ENCODE measurements at places on chromosomes 4 and X.
A peak's percentile ranks its signal among the peaks of the same experiment; 100 is the strongest.

- no peak for DNase-seq
Measured at GRCh38 chr4:69858690-69859089, 1.3 kb downstream of the SULT1E1 start.

DNA sequence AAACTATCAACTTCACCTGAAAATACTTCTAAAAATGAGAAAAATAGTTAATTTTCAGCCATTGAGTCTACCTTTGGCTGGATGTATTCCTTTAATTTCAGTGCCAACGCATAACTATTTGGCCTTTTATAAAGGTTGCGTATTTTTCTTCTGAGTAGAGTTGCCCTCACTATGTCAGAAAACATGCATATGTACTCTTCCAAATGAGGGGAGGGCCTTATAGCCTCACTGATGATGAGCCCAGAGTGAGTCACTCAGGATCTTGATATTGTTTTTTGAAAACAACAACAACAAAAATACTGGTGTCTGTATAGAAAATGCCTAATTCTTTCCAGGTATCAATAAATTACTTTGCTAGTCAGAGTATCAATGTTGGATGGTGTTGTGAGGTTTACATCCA is 349.3 kb downstream of the FBXO8 start:
- DNase-seq, result no peak

- DNase-seq, result no peak
Measured at GRCh38 chr4:99729186-99729585, 71.6 kb upstream of the C4orf54 start.

- DNase-seq, result no peak
Measured at GRCh38 chrX:110173192-110174175, 144.4 kb downstream of the AMMECR1 start.

DNA sequence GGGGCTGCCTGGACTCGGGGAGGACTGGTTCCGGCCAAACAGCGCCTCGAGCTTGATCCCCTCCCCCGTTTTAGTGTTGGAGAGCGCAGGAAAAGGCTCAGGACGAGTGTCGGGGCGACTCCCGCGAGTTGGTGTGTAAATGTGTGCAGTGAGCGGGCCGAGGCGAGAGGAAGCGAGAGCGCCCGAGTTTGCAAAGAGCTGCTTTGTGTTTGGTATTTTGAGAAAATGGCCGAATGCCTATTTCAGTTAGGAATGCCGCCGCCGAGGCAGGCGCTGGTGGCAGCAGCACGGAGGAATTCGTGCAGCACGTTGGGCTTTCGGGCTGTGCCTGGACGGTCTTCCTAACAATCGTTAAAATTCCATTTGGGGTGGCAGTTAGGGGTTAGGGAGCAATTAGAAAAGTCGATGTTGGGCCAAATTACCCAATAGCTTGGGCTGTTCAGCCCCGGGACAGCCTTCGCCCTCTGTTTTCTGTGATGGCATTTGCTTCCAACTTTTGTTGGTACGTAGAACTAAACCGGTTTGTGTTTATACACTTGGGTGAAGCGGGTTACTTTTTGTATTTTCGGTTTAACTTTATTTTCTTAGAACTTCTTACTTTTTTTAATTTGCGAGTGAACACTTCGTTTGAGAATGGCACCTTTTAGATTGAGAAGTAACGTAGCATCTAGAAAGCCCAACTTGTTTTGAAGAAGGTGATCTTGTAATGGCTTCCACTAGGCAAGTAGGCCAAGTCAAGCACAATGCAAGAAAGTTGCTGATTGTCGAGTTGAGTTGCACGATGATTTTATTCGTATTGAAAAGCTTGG is 1.6 kb downstream of the REST start:
- peak; percentile 22 for DNase-seq

GRCh38 chr4:129261584-129261983 is 165.6 kb downstream of the C4orf33 start:
- no peak for DNase-seq

- no peak for DNase-seq
Measured at GRCh38 chr4:139642364-139642763, 23.3 kb upstream of the MGST2 start.

- no peak for DNase-seq
Measured at GRCh38 chr4:113083346-113083745, 33.9 kb downstream of the ANK2 start.

DNA sequence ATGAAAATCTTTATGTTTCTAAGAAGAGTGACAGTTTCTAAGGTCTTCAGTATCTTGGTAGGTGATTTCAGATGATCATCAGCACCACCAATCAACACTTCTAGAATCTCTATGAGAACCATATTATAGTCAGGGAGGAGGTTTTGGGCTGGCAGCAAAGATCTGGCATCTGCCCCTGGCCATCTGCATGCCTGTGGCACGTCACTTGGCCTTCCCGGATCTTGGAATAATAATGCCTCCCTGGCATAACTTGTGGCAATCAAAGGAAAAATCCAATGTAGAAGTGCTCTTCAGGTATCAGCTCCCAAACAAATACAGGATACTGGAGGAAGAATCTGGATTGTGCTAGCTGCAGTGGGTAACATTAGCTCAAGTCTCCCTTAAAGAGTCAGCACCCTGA is 57.3 kb downstream of the RASL11B start:
- no peak for DNase-seq

- DNase-seq, result no peak
Measured at GRCh38 chrX:109928596-109929335, 74.1 kb upstream of the TMEM164 start.

- DNase-seq, result peak; percentile 22
Measured at GRCh38 chr4:2570551-2571222, 34.2 kb downstream of the FAM193A start.

DNA sequence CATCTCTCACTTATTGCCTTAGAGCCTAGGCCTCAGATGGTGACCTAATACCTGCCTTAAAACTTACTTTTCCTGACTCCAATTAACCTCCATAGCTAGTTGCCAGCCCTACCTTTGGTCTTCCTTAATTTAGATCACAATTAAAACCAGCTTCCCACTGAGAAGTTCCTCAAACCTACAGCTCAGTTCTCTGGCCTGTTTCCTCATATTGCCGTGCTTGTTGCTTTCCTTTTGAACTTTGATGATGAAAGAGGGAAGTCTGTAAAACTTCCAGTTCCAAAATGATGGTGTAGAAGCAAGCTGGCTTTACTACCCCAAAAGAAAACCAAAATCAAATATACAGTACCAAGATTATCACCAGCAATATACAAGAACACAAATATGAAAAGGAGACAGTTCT is 28.9 kb upstream of the CAMK2D start:
- DNase-seq, result no peak

GRCh38 chr4:14169460-14169859 is 541.9 kb upstream of the BOD1L1 start:
- DNase-seq, result no peak

DNA sequence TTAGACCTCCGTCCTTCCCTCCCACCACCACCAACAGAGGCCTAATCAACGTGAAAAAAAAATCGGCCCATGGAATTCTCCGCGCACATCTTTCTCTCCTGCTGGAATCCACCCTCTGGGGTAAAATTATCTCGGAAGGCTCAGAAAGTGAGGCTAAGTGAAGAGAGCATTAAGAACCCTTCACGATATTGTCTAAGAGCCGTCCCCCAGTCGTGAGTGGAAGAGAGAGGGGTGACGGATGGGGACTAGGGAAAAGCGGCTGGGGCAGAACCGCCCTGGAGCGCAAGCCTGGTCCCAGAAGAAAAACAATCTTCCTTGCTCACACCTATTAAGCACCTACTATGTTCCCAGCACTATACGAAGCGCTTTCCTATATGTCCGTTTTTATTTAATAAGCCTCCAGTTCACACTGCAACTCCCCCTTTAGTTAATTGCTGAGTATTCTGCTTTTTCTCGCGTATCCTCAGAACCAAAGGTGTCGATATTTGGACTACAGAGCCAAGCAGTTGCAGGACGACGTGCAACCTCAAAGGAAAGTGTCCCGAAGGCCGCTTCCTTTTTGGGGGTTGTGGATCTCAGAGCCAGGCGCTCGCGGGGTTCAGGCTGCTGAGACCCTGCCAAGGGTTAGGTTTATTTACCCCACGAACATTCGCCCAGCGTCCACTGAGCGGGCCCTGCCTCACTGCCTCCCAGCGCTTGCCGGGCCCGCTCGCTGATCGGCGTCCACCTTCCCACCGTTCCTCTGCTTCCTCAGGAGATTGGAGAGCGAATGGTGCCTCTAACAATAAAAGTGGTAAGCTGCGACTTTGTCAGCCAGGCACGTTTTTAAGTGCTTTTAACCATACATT is 889 bp downstream of the MGARP start:
- no peak for DNase-seq

DNA sequence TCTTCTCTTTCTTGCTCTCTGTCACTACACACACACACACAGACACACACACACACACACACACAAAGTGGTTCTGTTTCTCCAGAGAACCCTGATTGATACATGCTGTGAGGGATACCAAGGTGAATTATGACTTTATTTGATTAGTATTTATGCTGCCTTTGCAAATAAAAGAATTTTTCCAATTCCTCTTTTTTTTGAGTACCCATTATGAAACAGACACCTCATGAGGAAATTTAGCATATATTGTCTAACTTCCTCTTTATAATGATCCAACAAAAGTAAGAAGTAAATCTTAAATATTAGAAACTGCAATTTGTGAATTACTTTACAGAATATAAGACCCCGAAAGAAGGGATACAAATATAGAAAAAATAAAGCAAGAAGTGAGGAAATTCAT is 14.3 kb upstream of the RAB28 start:
- no peak for DNase-seq

- DNase-seq, result no peak
Measured at GRCh38 chrX:123361371-123361770, 177.3 kb downstream of the GRIA3 start.

DNA sequence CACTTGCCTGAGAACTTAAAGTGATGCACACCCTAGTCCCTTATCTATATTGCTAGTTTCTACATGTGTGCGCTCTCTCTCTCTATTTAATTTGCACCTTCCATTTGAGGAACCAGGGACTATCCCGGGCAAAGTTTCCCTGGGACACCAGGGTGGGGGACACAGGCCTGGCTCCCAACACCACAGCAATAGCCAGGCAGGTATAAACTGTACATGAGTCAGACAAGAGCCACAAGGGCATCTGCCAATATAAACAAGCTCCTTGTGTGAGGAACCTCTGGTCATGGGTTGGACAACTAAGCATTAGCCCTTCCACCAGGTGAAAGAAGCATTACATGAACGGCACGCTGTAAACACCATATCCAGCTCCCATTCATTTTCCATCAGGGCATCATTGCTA is 455.5 kb downstream of the STIM2 start:
- DNase-seq, result no peak

GRCh38 chrX:104254442-104255115 is at the start of gene ESX1:
TSS of gene ESX1 (minus strand) at chrX:104254933. CDS start at chrX:104254849, 84 bp downstream.
- DNase-seq, result no peak

GRCh38 chr4:183356931-183357675 is 34.9 kb upstream of the CLDN24 start:
- DNase-seq, result no peak

DNA sequence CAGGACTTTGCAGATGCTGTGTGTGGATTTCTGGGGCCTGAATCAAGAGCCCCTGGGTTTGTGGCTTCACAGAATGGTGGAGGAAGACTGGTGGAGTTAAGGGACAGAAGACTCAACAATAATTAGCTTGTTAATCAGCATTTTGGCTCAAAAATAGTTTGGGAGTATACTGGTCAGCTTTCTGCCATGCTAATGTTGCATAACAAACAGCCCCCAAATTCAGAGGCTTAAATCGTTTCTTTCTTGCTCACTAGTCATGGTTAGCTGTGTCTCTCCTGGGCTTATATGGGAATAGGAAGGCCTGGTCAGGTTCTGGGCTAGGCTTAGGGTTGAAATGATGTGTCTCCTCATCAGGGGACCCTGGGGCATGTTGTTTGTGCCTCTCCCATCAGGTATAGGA is 24.4 kb downstream of the TBL1X start:
- DNase-seq, result no peak

GRCh38 chr4:3323071-3323481 is 30.3 kb downstream of the RGS12 start:
- DNase-seq, result no peak

- DNase-seq, result no peak
Measured at GRCh38 chrX:25343060-25343459, 327.3 kb upstream of the ARX start.

- no peak for DNase-seq
Measured at GRCh38 chrX:14504960-14505538, 24.3 kb upstream of the GLRA2 start.

DNA sequence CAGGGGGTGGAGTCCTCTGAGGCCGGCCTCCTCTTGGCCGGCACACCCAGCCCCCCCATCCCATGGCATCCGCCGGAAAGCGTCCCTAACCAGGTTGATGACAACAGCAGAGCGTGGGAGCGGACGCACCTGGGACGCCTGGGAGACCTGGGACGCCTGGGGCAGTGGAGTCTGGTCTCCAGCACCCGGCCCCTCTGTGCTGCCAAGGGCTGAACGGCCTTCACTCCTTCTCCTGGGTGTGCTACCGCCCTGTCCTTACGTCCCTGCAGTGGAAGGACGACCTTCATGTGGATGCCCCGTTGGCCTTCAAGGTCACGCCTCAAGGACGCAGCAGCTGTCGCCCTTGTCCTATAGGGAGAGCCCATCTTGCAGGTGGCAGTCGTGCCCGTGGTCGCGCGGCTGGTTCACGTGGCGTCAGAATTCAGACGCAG is 26.9 kb downstream of the NKX1-1 start:
- DNase-seq, result no peak

DNA sequence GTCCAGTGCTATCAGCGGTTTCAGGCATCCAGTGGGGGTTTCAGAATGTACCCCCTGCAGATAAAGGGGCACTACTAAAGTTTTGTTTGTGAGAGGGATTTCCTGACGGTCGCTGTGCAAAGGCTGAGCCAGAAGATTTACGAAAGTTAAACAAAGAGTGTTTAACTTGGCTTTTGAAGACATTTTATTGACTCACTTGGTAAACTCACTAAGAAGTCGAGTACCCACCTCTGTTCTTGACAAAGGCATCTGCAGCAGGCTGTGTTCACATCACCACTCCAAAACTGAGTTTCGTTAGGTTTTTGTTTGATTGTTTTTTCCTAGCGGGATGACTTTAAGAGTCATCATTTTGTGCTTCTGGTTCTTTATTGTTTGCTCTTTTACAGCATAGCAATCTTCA is 143.9 kb upstream of the TBL1X start:
- no peak for DNase-seq

DNA sequence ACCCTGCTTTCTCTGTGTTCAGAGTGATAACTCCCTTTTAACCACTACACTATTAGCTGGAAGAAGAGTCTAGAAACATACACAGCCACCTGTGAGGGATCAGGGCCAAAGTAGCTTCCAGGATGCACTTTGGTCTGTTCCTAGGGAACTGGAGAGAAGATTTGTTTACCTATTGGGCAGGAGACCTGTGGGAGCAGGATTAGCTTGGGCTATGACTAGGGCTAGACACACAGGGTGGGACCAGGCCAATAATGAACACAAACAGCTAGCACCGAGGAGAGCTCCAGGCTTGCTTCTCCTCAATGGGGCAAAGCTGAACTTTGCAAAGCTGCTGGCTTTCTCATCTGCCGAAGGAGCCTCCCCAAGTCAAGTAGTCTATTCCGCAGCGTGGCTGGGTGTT is 24.4 kb upstream of the MAP7D3 start:
- DNase-seq, result no peak

- no peak for DNase-seq
Measured at GRCh38 chr4:87216469-87216868, 3.9 kb downstream of the KLHL8 start.

GRCh38 chrX:68828740-68829581 is at the start of gene EFNB1:
TSS of gene EFNB1 (plus strand) at chrX:68829021. CDS start at chrX:68829777, 756 bp downstream.
- peak; percentile 58 for DNase-seq

GRCh38 chr4:84887824-84888223 is 78.7 kb downstream of the WDFY3 start:
- DNase-seq, result no peak

GRCh38 chr4:17329046-17329445 is 182.8 kb downstream of the QDPR start:
- DNase-seq, result no peak
